ENCODE measurements at places on chromosomes 11 and 22. TPM values are rescaled to one million over a fixed set of nuclear protein-coding genes. Genes with fewer than 3 reads are reported as not detected.

RELT gene
- 3.4 TPM for total RNA-seq

- no peak for DNase-seq
Observed at GRCh38 chr11:71429701-71430100, 18.5 kb downstream of the DHCR7 start.

TREH gene
- 10.2 TPM for total RNA-seq

SGSM1 gene
- 3.1 TPM for total RNA-seq

DNA sequence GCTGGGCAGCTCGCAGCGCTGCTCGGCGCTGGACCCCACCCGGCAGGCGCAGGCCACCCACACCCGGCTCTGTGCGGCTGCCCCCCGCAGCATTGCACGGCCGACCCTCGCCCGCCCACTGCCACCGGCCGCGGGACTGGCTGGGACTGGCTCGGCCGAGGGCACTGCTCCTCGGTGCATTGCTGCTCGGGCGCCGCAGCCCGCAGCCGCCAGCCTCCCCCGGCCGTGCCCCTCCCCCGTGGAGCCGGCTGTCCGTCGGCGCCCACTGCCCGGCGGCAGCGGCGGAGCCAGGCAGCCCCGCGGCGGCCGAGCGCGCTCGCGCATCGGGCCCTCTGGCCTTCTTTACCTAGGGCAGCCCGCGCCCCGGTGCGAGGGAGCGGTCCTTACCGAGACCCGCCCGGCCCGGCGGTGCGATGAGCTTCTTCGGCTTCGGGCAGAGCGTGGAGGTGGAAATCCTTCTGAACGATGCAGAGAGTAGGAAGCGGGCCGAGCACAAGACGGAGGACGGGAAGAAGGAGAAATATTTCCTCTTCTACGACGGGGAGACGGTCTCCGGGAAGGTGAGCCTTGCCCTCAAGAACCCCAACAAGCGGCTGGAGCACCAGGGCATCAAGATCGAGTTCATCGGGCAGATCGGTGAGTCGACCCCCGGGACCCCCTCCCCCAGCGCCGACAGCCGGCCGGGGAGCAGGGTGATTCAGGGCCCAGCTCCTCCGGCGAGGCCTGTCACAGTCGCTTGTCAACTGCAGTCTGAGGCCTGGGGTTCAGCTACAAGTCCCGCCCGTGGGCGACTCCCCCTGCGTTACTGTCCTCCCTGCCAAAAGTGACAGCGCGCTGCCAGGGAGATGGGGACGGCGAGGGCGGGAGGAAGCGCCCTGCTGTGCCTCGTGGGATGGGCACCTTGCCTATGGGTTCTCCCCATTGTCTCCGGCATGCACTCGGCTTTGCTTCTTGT is 516 bp downstream of the VPS26B start:
- peak; percentile 75 for DNase-seq

- DNase-seq: no peak
Observed at GRCh38 chr11:69293819-69294505, at the start of gene MYEOV. Gene MYEOV (plus strand): TSS chr11:69294155. CDS start chr11:69295355, 1,200 bp downstream.

GRCh38 chr22:38314933-38315822 is 2.1 kb downstream of the CSNK1E start:
- DNase-seq: peak; percentile 27

GRCh38 chr11:34264303-34265110 is 93.3 kb downstream of the ABTB2 start:
- DNase-seq: no peak

CBLIF gene
- 60.8 TPM for total RNA-seq

DNA sequence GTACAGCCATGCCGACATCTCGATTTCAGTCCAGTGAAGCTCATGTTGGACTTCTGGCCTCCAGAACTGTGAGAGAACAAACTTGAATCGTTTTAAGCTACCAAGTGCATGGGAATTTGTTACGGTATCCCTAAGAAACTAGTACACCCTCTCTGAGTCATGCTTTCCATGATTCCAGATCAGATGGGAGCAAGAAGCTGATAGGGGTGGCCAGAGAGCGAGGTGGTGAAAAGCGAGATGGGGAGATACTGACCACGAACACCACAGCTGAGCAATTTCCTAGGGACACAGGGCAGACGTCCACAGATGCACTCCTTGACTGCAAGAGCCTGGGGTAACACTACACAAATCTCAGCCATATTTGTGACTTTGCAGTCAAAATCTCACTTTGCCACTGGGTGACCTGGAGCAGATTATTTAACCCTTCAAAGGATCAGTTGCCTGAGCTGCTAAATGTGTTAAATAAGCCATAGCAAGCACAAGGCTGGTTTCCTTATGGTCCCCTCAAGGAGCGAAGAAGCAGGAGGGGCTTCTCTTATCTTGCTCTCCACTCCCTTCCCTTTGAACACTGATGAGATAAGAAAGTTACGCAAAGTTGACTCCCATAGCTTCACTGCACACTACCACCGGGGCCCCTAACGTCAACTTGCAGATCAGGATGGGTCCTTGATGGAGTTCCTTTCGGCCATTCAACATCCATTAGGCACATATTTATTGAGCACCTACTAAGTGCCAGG is 22.6 kb upstream of the RCN1 start:
- peak; percentile 46 for DNase-seq

DNA sequence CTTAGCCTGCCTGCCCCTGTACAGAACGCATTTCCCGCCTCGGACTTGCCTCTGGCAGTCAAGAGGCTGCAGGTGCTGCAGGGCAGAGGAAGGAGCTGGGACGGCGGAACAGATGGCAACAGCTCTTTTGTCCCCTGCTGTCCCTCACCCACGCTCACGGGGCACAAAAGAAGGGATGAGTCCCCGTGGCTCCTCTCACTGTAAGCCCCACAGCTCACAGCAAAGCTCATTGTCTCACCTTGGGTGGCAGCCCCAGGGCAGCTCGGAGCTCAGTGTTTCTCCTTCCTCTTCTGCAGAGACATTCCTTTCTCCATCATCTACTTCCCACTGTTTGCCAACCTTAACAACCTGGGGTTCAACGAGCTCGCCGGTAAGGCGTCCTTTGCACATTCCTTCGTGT is 24.3 kb downstream of the SLC25A18 start:
- no peak for DNase-seq

GRCh38 chr22:26170795-26171580 is 1.7 kb downstream of the SEZ6L start:
- peak; percentile 43 for DNase-seq

- no peak for DNase-seq
Observed at GRCh38 chr11:31790649-31791048, 20.5 kb downstream of the PAX6 start.

DNA sequence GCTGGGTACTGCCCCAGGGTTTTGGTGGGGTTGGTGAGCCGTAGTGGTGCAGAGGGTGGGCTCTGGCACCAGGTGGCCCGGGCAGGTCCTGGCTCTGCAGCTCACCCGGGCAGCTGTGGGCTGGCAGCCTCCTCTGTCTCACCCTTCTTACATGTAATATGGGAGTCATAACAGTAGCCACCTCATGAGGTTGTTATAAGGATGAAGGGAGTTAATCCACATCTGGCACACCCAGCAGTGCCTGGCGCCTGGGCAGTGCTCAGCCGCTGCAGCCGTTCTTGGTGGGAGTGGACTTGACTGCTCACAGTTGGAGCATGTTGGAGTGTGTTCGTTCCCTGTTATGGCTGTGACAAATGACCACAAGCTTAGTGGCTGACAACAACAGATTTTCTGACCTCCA is 28.7 kb downstream of the IGHMBP2 start:
- DNase-seq: no peak

GRCh38 chr22:24753914-24754313 is 20.6 kb downstream of the PIWIL3 start:
- DNase-seq: no peak
